Suprapubic skin (tissue), 4 donors: ENCODE measurements at places on chromosomes 5 and 9. TPM values are rescaled to one million over a fixed set of nuclear protein-coding genes. Genes with fewer than 3 reads are reported as not detected.

The FAT2 gene
- 107 TPM for total RNA-seq

The ATP10B gene
- 25.4 TPM for total RNA-seq

The TMEM215 gene
- total RNA-seq = not detected

The PCDHGA9 gene
- 6.6 TPM for total RNA-seq

The IL3 gene
- not detected for total RNA-seq

The MYOT gene
- not detected for total RNA-seq
